CD8-positive, alpha-beta T cell (primary cell): ENCODE measurements at places on chromosomes 11 and 22.

- DNase-seq: no peak
These were observed 14.1 kb upstream of the CALCB start for GRCh38 chr11:15059132-15059915.

- no peak for DNase-seq
These were observed 10.8 kb upstream of the TPP1 start for GRCh38 chr11:6629892-6630631.

DNA sequence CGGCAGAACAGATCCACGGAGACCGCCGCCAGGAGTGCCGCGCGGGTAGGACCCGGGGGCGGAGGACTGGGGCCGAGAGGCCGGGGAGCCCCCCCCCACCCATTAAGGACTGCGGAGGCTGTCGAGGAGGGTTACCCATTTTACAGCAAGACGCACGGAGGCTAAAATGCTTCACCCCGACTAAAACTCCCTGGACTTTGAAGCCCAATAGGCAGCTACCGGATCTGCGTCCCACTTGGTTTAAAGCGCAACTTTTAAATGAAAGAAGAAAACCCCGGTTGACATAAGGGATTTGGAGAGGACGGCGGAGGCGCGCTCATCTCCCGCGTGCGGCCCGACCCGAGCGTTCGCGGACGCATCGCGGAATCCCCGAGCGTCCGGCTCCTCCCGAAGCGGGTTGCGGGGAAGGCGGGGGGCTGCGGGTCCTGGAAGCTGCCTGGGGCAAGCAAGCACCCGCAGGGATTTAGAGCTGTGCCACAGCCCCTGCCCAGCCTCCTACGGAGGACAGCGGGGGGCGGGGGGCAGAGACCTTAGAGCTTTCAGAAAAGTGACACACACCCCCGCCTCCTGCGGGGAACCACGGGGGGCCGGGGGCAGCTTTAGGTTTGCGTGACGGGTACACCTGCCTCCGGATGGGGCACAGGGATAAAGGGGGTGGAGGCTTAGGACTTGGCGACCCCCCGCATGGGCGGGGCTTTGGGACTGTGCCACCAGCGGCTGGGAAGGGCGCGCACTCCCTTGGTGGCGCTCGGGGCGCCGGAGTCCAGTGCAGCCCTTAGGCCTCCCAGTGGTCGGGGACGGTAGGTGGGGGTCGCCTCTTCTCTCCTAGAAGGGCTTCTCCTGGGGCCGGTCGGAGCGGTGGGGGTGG, 760 bp upstream of the CELSR1 start:
- DNase-seq: no peak

GRCh38 chr11:65442842-65443331, 20.3 kb downstream of the NEAT1 start:
- no peak for DNase-seq

DNA sequence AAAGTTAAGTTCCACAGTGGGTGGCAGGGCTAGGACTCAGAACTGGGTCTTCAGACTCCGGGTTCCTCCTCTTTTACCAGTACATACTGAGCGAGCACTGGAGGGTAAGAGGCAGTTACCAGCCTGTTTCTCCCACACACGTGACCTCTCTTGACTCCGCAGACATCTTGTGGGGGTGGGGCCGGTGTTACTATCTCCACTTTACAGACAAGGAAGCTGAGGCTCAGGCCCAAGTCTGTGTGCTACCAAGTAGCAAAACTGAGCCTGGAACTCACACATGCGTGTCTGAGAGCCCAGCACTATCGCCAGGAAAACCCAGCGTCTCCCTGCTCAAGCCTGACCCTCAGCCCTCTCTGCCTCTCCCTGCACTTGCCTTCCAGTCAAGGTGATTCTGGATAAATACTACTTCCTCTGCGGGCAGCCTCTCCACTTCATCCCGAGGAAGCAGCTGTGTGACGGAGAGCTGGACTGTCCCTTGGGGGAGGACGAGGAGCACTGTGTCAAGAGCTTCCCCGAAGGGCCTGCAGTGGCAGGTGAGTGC, 16.0 kb upstream of the SMIM35 start:
- DNase-seq: no peak

DNA sequence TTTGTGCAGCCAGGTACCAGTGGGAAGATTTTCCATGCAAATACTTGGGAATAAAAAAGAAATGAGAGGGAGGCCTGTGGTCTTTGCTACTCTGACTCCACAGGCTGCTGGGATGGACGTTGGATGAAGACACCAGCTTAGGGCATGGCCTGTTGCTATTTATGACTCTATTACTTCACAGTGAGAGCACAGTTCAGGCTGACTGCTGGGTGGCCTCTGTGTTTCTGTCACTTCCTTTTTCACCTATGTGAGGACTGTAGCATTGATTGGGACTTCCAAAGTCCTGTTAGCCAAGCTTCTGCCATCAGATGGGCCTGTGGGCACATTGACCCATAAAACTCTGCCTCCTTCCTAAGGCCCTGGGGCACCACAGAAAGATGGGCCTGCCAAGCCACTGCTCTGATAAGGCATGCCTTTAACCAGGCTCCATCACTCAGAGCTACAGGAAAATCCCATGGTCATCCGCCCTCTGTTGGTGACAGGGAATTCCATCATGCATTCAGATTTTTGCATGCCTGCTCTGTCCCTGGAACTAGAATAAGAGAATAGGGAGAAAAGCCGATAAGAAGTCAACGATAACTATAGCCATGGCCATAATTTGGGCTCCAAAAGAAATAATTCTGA, 64.6 kb downstream of the KCNJ1 start:
- DNase-seq: no peak

DNA sequence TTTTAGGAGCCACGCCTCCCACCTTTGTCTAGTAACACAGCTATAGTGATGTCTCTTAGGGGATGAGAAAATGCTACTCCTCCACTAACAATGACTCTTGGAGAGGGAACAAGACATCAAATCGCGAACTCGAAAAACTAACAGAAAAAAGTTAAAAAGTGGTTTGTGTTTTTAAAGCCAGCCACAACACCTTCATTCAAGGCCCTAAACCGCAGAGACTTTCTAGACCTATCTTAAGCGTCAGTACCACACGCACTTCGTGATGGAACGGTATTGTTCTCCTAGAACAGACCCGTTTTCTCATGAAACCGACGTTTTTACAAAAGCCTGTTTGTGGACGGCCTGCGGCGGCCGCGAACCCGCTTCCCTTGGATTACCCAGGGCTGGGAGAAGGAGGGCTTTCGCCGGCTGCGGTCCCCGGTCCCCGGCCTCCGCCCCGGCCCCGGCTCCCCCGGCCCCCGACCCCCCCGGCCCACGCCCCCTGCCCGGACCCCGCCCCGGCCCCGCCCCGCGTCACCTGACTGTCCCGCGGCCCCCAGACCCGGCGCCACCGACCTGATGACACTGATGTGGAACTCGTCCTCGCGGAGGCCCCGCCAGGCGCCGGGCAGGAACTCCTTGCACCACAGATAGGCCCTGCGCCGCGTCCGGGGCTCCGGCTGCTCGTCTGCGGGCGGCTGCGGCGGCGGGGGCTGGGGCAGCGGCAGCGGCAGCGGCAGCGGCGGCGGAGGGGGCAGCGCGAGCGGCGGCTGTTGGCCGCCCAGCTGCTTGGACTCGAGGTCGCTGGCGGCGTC, 718 bp downstream of the CHKA start:
- DNase-seq: peak; percentile 62

- no peak for DNase-seq
These were observed 77.7 kb downstream of the PTPRJ start for GRCh38 chr11:48058064-48058463.

- no peak for DNase-seq
These were observed 49.2 kb upstream of the EMID1 start for GRCh38 chr22:29156507-29156906.

DNA sequence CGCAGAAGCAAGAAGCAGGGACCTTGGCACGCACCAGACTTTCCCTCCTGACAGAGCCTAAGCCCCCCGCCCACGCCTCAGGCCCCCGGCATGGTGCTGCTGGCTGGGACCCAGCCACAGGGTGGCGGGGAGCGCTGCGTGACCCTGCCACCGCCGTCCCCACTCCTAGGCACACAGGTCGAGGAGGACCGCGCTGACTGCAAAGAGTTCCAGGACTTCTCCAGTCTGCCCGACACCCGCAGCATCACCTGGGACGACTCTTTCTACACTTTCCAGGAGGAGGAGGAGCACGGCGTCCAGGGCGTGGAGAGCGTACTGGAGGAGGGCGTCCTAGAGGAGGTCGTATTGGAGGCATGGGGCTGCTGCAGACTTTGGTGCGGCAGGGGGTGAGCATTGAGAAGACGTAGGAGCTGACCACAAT, 103.7 kb downstream of the TRIM51G start:
- no peak for DNase-seq

- DNase-seq: no peak
These were observed 73.2 kb upstream of the NUP50 start for GRCh38 chr22:45090497-45090910.

GRCh38 chr11:7364660-7365059, 113.0 kb downstream of the SYT9 start:
- DNase-seq: no peak

DNA sequence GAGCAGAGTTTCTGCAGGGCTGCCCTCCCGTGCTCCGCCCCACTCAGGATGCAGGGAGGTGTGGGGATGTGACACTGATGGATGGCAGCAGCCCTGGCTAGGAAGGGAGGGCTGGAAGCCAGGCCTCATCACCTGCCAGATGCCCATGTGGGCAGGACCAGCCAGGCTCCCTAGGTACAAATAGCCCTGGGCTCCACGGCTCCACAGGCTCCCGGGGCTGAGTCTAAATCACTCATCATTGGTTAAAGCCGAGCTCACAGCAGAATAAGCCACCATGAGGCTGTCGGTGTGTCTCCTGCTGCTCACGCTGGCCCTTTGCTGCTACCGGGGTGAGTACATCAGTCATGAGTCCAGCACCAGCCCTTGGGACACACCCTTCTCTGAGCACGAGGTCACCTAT, at the start of gene SCGB1D1:
SCGB1D1 (plus strand) TSS at position 206 of the 400 bp plus-strand sequence; CDS start at position 275, 69 bp downstream.
- no peak for DNase-seq

- no peak for DNase-seq
These were observed 17.7 kb downstream of the CTNND1 start for GRCh38 chr11:57779276-57779675.

- DNase-seq: peak; percentile 28
These were observed 2.1 kb downstream of the DEAF1 start for GRCh38 chr11:692824-693414.

GRCh38 chr22:19761725-19762567, 1.4 kb downstream of the TBX1 start:
- no peak for DNase-seq

DNA sequence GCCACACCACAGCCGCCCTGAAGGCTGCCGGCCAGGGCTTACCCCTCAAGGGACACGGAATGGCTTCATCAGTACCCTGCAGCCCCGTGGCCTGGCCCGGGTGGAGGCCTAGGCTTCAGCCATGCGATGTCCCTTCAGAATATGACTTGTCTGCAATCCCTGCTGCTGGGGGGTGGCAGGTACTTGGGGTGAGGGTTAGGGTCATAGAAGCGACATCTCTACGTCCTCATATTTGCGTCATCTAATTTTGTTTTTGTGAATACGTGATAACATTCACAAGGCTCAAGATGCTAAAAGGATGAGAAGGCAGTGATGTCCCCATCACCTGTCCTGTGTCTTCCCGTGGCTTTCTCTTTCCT, 6.4 kb downstream of the CCND1 start:
- no peak for DNase-seq
